ENCODE measurements at places on chromosomes 13 and 19. TPM values are rescaled to one million over a fixed set of nuclear protein-coding genes. Genes with fewer than 3 reads are reported as not detected.

- no peak for DNase-seq
Measured at GRCh38 chr19:3908266-3909054, 24.4 kb upstream of the NMRK2 start.

GRCh38 chr13:51589793-51590192 is 5.5 kb downstream of the WDFY2 start:
- no peak for DNase-seq

- no peak for DNase-seq
Measured at GRCh38 chr13:73937441-73937840, 196.8 kb downstream of the KLF12 start.

GRCh38 chr13:39571502-39572092 is 31.4 kb downstream of the LHFPL6 start:
- DNase-seq = no peak

DNA sequence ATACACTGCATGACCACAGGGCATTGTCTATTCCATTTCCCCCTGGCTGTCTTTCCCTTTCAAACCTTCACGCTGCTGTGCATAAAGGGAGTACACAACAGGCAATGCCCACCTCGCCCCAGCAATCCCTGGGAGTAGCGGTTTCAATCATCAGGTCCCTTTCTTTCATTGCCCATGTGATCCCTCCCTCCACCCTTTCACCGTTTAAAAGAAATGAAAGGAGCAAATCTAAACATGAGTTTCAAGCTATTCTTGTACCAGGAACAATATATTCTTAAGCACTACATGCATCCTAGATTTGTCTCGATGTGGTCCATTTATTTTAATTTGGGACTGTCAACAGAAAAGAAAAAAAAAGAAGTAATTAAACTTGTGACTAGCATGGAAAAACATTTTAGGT is 123.4 kb upstream of the ARGLU1 start:
- DNase-seq = no peak

DNA sequence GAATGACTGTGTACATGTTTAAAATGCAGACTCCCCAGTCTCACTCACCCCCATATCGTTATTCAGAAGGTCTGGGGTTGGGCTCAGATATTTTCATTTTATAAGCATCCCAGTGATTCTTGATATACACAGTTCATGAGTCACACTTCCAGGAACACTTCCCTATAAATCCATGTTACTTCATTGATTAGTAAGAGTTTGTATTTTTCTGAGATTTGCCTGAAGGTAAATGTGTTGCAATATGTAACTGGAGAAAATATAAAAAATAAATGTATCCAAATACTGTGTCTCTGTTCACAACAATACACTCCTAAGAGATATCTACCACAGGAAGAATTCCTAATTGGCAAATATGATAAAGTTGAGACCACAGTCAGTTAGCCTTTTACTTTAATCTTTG is 6.6 kb upstream of the PDX1 start:
- DNase-seq = no peak

DNA sequence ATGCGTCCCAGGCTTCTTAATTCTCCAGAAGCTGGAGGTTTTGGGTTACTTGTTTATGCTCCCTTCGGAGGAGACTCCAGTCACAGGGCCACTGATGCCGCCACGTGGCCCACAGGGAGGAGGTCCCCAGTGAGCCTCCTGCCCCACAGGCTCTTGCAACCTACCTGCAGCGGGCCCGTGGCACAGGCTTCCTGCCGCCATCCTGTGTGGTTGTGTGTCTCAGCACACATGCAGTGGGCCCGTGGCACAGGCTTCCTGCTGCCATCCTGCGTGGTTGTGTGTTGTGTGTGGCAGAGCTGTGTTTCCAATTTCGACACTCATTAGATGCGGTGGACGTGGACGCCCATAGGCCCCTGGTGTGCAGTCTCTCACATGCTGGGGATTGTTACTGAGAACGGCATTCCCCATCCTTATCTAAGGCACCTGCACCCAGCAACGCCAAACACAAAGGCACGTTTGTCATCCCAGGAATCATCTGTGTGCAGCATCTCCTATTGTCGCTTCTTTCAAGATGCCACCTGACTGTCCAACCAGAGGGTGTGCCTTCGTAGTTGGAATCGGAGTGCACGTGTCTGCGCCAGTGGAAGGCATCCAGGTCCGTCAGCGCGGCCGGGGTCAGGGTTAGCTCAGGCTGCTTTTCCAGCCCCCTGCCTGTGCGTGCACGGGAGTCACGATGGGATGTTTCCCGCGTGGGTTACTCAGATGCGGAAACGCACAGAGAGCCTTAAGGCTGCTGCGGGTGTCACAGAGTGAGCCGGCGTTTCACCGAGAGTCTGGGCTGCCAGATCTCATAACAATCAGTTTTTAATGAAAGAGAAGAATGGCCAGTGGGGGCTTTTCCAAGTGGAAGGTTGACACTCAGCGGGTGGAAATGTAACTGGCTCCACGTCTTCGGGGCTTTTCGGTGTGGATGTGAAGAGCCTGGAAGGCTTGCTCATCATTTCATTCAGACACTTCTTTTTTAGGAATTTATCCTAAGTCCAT is 119.8 kb downstream of the ATP11A start:
- no peak for DNase-seq

GRCh38 chr19:41249707-41250423 is 14.3 kb upstream of the HNRNPUL1 start:
- DNase-seq = no peak

DNA sequence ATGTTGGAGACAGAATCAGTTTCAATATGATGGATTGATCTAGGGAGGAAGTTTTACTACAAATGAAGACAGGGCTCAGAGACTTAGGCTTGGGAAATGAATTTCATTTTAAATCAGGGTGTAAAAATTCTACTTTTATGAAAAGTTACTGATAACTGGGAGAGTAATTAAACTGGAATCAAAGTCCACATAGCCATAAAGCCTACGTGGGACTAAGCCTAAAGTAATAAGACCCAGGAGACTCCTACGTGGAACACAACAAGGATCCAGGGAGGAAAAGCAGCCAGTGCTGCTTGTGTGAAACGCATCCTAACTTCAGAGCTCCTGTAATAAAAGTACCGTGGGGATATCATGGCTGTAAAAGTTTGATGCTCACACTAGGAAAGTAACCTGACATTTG is 152.0 kb upstream of the MYO16 start:
- DNase-seq = no peak

Gene KLK2
- not detected for total RNA-seq

DNA sequence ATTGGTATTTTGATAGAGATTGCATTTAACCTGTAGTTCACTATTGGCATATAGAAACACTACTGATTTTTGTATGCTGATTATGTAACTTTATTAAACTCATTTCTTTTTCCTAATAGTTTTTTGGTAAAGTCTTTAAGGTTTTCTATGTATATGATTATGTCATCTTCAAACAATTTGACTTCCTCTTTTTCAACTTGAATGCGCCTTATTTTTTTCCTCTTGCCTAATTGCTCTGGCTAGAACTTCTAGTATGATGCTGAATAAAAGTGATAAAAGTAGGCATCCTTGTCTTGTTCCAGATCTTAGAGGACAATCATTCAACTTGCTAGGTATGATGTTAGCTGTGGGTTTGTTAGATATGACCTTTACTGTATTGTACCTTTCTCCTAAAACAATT is 1034.9 kb downstream of the PCDH9 start:
- no peak for DNase-seq

DNA sequence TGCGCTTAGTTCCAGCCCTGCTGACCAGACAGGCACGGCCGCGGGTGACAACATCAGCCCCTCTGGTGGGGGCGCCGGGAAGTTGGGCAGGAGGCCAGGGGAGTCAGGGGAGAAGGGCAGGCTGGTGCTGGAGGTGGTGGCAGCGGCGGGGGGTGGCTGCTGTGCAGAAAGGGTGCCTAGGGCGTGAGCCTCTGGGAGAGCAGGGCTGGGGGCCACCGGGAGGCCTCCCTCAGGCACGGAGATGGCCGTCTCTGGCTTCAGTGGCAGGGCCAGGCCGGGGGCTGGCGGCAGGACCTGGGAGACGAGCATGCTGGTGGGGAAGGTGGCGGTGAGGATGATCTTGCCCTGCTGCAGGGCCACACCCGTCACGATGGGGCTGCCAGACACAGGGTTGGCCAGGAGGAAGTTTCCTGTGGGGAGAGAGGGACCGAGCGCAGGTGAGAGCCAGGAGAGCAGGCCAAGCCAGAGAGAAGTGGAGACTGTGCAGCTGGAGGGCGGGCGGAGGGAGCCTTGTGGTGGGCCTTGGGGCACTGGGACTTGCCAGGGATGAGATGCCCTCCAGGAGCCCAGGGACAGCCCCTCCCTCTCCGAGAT is 3.3 kb downstream of the SIX5 start:
- no peak for DNase-seq

Gene SMAD9
- total RNA-seq = 5.8 TPM

DNA sequence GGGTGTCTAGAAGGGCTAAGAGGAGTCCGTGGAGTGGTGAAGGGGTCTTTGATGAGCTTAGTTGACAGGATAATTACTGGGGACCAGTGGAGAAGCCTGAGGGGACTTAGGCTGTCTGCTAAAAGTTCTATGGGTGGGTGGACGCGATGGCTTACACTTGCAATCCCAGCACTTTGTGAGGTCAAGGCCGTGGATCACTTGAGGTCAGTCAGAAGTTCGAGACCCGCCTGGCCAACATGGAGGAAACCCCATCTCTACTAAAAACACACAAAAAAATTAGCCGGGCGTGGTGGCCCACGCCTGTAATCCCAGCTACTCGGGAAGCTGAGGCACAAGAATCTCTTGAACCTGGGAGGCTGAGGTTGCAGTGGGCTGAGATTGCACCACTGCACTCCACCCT is 2.8 kb upstream of the GSK3A start:
- no peak for DNase-seq

Gene VMAC
- 4.3 TPM for total RNA-seq

Gene CCL25
- total RNA-seq = 1.2 TPM

DNA sequence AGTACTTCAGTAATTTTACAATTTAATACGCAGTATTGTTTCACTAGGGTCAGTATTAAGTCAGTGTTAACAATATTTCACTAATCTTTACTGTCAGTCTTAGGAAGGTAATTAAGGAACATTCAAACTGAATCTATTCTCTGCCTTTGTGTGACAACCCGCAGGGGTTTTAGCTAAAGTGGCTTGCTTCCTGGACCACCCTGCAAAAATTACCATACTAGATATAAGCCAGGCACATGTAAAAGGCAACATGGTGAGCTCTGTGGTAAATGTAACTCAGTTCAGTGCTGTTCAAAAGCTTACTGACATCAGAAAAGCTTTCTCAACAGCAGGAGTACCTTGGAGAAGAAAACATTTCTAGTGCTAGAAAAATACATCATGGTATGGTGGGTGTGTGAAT is 116.7 kb downstream of the FREM2 start:
- DNase-seq = no peak

Gene ZNF221
- total RNA-seq = 7.1 TPM

GRCh38 chr13:67421475-67421874 is 191.3 kb upstream of the PCDH9 start:
- no peak for DNase-seq

Gene CYP2B6
- 1.2 TPM for total RNA-seq

DNA sequence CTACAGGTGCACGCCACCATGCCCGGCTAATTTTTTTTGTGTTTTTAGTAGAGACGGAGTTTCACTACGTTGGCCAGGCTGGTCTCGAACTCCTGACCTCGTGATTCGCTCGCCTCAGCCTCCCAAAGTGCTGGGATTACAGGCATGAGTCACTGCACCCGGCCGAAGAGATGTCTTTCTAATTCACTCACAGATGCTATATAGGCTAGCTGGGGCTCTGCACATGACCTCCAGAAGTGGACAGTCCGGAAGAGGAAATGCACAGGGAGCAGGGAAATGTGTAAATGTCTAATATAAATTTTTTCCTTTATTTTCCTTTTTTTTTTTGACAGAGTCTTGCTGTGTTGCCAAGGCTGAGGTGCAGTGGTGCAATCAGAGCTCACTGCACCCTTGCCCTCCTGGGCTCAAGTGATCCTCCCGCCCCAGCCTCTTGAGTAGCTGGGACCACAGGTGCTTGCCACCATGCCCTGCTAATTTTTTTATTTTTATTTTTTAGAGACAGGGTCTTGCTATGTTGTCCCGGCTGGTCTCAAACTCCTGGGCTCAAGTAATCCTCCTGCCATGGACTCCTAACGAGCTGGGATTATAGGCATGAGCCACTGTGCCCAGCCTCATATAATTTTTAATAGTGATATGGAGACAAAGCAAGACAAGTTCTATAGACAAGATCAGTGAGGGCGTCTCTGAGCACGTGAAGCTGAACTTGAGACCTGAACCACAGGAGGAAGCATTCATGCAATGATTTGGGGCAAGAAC is 8.4 kb downstream of the GIPC1 start:
- no peak for DNase-seq

DNA sequence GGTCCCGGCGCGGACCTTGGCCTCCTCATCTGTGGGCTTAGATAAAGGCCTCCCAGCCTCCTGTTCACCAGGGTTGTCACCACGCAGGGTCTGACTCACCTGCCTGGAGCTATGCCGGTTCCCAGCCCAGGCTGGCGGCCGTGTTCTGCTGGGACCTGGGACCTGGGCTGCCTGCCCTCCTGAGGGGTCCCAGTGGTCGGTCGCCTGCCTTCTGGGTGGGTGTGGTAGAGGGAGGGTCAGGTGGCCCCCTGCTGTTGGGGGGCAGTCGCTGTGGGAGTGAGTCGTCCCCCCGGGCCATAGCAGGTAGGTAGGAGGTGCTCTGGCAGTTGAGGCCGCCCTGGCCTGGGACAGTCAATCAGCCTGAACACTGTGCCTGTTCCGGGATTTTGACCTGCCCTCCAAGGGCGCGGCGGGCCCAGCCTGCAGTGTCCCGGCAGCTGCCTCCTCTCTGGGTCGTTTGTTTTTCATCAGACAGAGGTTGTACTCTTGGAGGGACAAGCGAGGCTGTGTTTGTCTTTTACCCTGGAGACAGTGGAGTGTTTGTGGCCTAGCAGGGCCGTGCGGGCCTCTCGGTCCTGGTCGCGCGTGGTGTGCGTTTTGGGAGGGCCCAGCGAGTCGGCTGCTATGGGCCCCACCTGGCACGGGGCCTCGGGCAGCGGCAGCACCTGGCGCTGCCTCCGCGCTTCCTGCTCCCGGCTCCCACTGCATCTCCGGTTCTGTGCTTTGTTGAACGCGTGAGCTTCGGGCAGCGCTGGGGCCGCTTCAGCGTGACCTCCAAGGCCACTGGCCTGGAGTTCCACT is 2.6 kb downstream of the ADAT3 start:
- peak; percentile 73 for DNase-seq

Gene PET100
- 29.4 TPM for total RNA-seq

Gene ALOX5AP
- 3.3 TPM for total RNA-seq

Gene CEACAM16
- 0.73 TPM for total RNA-seq

- DNase-seq = no peak
Measured at GRCh38 chr19:13119627-13120026, 1.6 kb downstream of the NACC1 start.

DNA sequence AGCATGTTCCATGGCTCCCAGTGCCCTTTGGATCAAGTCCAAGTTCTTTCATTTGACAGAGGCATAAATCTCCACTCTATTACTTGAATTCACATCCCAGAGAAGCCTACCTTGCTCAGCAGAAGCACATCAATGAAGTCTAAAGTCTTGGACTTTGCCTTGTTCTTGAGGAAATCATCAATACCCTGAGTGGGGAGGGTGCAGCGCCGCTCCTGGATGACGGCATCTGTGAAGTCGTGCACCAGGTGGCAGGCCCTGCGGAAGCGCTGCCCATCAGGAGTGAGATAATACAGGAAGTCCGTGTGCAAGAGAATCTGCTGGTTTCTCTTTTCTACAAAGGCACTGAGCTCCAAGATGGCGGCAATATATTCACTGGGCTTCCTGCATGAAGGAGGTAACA is 10.6 kb downstream of the CYP4F11 start:
- DNase-seq = no peak
